CD4-positive, alpha-beta T cell treated with Interleukin-4 for 1 hour (primary cell): ENCODE measurements at places on chromosomes 5 and 9.

- DNase-seq: no peak
Measured at GRCh38 chr5:181242031-181242451, 1.7 kb downstream of the RACK1 start.

DNA sequence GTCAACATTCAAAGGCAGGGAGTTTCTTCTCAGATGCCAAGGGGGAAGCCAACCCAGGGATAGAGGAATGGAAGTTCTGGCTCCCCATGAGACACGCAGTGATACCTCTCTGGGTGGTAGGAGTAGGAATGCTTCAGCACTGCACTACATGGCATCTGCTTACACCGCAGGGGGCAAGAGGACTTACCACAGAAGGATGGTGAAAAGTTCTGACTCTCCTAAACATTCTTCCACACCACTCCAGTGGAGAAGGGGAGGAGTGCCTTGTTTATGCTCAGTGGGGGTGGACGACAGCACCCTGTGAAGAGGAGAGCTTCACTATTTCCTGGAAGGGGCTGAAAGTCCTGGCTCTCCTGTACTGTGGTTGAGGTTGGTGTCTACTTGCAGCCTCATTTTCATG, 1011.3 kb upstream of the WWC1 start:
- no peak for DNase-seq

- DNase-seq: no peak
Measured at GRCh38 chr5:107285772-107286171, 385.0 kb downstream of the EFNA5 start.

DNA sequence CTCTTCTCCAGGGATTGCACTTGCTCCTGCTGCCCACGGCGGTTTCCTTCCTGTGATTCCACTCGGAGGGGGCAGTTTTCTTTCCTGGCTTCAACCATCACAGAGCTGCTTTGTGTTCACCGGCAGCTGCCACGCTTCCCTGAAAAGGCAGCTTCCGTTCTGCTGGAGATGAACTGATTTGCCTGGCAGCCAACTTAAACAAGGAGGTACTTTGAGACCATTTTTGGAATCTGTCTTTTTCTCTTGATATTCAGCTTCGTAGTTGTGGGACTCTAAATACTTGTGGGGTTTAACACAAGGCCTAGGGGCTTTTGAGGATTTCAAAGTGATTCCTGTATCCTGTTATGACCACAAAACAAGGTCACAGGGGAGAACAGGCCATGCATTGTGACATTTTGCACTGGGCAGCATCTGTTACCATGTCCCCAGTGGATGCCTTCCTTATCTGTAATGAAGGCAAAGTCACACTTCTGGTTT, 192.0 kb downstream of the MTRR start:
- no peak for DNase-seq

- DNase-seq: no peak
Measured at GRCh38 chr5:33180900-33181299, 259.9 kb upstream of the TARS1 start.

DNA sequence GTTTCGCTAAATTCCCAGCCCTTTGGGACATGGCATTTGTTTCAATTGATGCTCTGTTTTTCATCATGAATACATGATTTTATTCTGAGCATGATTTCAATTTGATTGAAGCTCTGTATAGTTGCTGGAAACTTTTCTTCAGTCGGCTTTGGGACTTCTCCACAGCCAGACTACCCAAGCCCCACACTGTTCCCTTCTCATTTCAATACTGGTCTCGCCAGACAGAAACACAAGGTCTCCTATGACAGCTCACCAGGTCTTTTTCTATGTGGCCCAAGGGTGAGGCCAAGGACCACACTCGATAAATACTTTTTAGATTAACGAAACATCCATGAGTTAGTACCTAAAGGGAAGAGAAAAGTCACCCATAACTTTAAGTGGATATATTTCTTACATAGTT, 132.2 kb downstream of the ARL15 start:
- no peak for DNase-seq

GRCh38 chr5:176184608-176185132, 53.6 kb upstream of the SIMC1 start:
- DNase-seq: no peak

DNA sequence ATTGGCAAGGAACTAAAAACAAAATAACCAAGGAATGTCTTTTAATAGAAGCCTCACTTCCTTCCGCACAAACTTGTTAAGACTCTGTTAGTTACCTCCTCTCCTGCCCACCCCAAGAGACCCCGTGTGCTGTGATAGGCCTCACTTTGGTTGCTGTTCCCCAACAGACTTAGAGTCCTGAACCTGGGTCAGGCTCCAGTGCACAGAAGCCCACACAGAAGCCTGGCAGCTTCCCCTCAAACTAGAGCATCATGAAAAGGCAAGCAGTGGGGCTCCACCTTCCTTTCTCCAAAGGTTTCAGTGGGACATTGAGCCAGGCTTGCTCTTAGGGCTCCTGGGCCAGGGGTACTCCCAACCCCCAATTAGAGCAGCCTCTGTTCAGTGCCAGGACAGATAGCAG, 230.5 kb downstream of the ESM1 start:
- peak; percentile 20 for DNase-seq

DNA sequence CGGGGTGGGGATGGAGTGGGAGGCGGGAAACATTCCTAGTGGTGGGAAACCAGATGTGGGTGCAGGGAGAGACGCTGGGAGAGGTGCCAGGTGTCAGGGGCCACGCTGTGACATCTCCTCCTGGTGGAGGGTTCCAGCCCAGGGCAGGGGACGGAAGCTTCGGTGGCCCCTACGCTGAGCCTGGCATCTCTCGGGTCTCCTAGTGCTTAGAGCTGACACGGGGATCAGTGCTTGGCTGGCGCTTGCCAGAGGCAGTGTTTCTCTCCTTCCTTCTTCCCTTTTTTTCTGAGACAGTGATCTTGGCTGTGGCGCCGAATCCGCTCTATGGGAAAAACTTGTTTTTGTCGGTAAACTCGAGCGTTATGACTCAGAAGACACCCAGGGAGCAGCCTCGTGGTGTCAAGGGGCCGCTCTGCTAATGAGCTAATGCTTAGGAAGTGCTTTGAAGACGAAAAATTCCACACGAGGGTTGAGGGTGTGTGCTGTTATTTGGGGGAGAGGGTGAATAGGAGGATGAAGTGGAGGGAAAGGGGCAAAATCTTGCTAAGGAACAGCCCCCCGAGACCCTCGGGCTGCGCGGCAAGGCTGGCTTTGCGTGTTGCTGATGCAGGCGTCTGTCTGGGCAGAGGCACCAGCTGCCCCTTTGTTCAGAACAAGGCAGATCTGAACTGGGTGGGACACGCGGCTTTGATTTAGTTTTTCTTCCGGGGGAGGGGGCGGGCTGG, 20.4 kb upstream of the IER5L start:
- DNase-seq: no peak

DNA sequence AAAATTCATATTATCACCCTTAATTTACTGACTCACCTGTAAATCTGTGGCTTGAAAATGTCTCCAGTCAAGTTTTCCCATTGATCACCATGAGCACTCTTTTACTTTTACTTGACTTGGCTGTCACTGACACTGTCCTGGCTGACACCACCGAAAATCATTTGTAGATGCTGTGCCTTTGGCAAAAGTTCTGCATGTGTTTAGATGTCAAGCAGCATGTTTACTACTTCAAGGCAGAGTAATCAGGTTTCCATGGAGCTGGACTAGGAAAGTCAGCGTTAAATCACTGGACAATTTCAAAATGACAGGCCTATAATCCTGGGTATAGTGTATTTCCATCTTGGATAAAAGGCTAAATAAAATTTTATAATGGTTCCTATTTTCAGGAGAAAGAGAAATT, 1530.6 kb upstream of the CDH6 start:
- DNase-seq: no peak

GRCh38 chr9:33136721-33137670, 30.1 kb downstream of the B4GALT1 start:
- no peak for DNase-seq
